Stimulated activated naive CD4-positive, alpha-beta T cell treated with Interleukin-2 at 50 U/mL for 16 hours (primary cell): ENCODE measurements at places on chromosomes 2 and 18.

DNA sequence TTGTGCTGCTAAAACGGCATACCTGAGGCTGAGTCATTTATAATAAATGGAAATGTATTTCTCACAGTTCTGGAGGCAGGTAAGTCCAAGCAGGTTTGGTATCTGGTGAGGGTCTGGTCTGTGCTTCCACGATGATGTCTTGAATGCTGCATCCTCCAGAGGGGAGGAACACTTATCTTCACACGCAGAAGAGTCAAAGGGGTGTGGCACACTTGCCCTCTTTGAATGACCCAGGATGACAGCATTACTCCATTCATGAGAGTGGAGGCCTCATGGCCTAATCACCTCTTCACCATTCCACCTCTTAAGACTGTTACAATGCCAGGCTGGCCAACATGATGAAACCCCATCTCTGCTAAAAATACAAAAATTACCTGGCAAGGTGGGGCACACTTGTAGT lies 61.0 kb downstream of the NCAPH start:
- DNase-seq, result no peak

GRCh38 chr2:237573721-237574415 lies 7.5 kb downstream of the PRLH start:
- no peak for DNase-seq

- no peak for DNase-seq
Observed at GRCh38 chr18:63747006-63747405, 28.2 kb upstream of the SERPINB7 start.

- no peak for DNase-seq
Observed at GRCh38 chr2:12254280-12254860, 462.4 kb upstream of the TRIB2 start.

DNA sequence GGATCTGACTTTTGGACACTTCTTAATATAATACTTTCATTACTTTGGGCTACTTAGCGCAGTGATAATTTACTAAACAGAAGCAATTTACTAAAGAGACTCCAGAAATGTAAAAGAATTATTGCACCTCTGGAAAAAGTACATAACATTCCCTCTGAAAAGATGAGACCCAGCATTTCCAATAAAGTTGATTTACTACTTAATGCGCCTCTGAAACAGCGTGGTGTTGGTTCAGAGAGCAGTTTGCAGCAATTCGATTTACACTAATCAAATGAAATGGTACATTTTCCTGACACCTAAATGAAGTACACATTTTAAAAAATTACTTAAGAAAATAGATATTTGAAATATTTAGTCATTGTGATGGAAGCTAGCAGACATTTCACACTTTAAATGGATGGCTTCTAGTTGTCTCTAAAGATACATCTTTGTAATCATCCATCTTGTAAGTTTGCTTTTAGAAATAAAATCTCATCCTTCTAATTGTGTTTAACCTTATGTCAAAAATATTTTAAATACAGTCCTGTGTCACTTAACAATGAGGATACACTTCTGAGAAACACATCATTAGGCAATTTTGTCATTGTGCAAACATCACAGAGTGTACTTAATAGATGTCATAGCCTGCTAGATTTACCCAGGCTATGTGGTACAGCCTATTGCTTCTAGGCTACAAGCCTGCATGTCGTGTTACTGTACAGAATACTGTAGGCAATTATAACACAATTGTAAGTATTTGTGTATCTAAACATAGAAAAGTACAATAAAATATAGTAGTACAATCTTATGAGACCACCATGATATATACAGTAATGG lies 284.6 kb upstream of the UBE2E3 start:
- no peak for DNase-seq

- DNase-seq, result no peak
Observed at GRCh38 chr2:15941871-15942710, 1.7 kb downstream of the MYCN start.

- no peak for DNase-seq
Observed at GRCh38 chr2:156423674-156424282, 12.4 kb upstream of the GPD2 start.
